ENCODE measurements at places on chromosomes 12 and 14.
A peak's percentile ranks its signal among the peaks of the same experiment; 100 is the strongest.

- DNase-seq: peak; percentile 89
These were observed 498 bp upstream of the RHOF start for GRCh38 chr12:121793838-121794533.

DNA sequence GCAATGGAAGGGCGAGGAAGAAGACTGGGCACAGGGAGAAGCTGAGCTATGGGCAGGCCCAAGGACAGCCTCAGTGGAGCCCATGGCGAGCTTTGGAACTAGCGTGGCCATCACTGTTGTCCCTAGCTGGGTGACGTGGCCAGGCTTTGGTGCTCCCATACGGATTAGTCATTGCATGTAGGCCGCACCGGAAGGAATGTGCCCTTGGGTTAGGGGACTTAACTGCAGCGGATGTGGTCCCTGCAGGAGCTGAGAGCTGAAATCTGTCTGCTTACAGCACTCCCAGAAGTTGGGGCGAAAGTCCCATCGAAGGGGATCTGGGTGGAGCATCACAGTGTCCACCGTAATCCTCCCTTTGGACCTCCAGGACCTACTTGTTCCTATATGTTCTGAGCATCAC lies 133.7 kb downstream of the PAPOLA start:
- DNase-seq: no peak

- no peak for DNase-seq
These were observed 7.1 kb upstream of the CCDC60 start for GRCh38 chr12:119327471-119327870.

- no peak for DNase-seq
These were observed 19.6 kb downstream of the LGMN start for GRCh38 chr14:92728759-92729364.

- no peak for DNase-seq
These were observed 32.5 kb downstream of the PAWR start for GRCh38 chr12:79658221-79658620.

DNA sequence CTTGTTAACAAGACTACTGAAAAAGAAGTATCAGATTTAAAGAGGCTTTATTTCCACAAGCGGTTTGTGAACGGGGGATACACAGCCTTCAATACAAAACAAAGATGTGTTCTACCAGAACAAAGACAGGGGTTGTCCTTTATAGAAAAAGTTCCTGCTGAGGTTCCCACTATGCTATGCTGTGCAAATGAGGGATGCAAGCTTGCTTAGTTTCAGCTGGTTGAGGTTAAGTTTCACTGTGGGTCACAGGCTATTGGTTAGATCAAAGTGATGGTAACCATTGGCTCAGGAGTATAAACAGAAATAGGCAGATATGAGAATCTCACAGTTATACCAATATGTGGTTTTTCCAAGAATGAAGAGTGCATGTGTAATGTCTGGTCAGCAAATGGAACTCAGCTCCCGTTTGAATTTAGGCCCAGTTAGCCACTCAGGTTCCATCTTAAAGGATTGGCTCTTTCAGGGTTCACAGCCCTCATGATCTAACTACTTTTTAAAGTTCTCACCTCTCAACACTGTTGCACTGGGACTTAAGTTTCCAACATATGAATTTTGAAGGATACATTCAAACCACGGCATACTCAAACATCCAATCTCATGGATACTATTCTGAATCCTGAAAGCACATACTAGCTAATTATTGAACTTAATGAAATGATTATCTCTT lies 215.4 kb upstream of the DCN start:
- no peak for DNase-seq

DNA sequence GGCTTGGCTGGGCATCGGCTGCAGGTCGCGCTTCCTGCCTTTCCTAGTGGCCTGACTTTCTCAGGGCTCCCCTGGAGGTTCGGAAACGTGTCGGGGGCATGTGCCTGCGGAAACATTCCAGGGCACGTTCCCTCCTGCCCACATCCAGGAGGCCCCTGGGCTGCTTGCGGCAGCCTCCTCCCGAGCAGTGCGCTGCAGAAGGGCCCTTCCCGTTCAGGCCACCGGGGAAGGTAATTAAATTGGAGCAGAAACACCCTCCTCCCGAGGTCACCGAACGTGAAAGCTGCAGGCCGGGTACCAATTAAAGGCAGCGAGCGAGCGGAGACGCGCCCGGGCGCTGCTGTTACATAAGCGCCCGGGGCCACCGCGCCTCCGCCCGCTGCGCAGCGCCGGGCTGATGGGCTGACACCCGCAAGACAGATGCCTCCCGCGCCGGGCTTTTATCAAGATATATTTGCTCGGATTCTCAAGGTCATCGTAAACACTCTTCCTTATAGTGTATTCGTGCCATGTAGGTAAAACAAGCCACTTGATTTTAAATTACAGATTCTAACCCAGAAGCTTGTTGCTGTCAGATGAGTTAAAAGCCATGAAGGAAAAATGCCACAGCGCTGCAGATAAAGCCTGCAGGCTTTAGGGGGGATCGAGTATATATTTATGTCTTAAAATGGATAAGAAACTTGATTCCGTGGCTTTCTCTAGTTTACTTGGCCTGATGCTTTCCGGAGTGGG lies 31.4 kb downstream of the SSPN start:
- DNase-seq: no peak
